Fibroblast of upper back skin (primary cell): ENCODE measurements at places on chromosomes 16 and 17.

GRCh38 chr16:59224401-59224800 is 490.3 kb upstream of the GOT2 start:
- no peak for DNase-seq

DNA sequence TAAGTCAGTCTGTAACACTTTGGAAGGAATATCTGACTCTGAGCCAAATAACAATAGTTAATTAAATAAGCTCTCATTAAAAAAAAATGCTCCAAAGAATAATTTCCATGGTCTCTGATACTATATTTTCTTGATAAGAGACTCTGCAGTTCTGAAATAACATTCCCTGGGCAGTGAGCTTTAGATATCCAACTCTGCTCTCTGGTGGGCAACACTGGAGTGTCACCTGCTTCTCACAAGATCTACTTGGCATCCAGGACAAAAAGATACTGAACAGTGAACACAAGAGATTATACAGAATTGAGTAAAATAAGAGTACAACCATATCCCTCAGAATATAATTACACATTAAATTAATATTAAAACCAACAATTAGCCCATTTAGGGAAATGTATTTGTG is 13.7 kb downstream of the BLMH start:
- DNase-seq, result peak; percentile 9

- DNase-seq, result no peak
Measured at GRCh38 chr16:25270577-25270976, 12.9 kb upstream of the ZKSCAN2 start.

- DNase-seq, result no peak
Measured at GRCh38 chr17:29723278-29724047, 100.8 kb upstream of the CORO6 start.

DNA sequence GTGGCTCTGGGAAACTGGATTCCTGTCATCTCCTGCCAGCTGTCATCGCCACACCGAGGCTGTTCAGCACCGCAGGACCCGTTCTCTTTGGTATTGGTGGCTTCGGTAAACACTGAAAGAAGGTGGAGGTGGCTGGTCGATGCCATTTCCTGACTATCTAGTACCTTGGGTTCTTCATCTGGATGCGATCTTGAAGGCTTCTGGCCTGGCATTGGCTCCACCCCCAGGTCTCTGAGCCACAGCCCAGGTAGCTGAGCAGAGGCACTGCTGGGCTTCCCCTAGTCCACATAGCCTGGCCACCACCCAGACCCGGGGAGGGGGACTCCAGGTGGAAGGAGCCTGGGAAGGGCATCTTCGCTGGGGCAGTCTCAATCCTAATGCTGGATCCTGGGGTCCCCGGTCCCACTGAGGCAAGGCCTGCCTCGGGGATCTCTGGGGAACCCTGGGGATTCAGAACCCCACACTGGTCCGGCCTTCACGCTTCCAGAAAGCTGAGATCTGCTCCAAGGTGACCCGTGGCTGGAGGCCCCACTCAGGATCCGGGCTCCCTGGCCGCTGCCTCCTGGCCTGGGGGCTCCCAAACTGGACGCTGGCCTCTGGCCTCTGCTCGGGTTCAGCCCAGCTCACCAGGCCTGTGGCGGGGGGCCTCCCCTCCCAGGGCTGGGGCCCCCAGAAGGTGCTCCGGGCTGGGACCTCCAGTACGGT is 1.8 kb downstream of the C16orf54 start:
- no peak for DNase-seq

GRCh38 chr16:65327346-65327745 is 205.5 kb upstream of the CDH11 start:
- no peak for DNase-seq

DNA sequence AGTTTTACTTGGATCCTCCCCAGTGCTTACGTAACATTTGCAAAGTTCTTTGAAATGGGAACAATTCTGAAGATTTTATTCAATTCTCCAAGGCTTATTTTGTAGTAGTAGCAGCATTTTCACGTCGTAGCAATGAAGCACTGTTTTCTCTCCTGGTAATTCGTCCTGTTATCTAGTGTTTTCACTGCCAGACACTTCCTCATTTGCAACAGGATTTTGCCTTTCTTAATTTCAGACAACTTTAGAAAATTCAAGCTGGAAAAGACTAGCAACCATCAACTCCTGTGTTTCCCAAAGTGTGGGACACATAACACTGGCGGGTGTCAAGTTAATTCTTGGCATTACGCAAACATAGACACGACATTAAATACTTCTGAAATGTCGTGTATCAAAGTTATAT is 131.6 kb downstream of the CHD9NB start:
- no peak for DNase-seq

DNA sequence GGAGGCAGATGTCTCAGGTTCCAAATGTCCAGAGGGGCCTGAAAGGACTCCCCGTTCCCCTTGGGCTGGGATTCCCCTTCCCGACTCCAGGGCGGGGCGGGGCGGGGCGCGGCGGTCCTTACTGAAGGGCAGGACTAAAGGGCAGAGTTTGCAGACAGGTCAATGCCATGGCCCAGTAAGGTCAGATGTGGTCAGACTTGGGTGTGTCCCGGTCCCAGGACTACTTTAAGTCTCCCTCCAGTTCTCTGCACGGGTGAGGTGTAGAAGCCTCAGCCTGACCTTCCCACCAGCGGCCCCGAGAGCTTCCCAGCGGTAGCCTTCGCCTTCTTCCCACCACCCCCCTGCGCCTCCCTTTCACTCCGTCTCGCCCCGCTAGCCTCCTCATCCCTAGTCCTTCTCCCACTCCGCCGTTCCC is 532 bp downstream of the KDM6B start:
- DNase-seq, result no peak

GRCh38 chr17:59671386-59671785 is 35.8 kb downstream of the PTRH2 start:
- DNase-seq, result no peak

- no peak for DNase-seq
Measured at GRCh38 chr17:80817321-80817845, 174.3 kb upstream of the CHMP6 start.

DNA sequence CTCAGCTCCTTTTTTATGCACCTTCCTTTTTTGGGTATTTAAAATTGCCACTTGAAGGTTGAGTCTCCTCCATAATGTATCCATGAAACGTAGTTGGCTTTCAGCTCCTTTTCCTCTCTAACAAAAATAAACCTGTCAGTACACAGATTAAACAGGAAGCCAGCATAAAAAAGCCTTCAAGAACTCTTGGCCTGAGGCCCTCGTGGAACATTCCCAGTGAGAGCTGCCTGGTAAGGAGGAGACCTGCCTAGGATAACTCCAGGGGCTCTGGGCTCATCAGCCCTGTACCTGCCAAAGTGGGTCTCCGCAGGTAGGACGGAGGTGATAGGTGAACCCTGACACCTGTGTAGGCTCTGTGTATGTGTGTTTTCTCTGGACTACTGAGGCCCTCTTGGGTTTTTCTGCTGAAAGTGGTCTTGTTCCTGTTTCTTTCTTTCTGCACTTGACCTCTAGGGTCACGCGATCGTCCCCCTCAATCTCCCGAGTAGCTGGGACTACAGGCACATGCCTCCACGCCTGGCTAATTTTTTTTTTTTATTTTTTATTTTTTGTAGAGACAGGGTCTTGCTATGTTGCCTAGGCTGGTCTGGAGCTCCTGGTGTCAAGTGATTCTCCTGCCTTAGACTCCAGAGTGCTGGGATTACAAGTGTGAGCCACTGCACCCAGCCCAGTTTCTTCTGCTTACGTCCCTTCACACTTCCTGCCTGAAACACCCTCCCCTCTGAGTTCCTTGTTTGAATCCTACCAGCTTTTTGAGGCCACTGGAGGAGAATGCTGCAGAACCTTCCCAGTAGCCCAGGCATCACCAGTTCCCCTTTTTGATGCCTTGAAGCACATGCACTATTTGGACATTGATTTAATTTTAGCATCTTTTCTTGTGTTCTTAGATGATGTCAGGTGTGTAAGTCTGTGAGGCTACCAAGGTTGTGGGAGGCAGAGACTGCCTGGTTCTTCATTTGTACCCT is 9.8 kb downstream of the PGS1 start:
- DNase-seq, result peak; percentile 32

DNA sequence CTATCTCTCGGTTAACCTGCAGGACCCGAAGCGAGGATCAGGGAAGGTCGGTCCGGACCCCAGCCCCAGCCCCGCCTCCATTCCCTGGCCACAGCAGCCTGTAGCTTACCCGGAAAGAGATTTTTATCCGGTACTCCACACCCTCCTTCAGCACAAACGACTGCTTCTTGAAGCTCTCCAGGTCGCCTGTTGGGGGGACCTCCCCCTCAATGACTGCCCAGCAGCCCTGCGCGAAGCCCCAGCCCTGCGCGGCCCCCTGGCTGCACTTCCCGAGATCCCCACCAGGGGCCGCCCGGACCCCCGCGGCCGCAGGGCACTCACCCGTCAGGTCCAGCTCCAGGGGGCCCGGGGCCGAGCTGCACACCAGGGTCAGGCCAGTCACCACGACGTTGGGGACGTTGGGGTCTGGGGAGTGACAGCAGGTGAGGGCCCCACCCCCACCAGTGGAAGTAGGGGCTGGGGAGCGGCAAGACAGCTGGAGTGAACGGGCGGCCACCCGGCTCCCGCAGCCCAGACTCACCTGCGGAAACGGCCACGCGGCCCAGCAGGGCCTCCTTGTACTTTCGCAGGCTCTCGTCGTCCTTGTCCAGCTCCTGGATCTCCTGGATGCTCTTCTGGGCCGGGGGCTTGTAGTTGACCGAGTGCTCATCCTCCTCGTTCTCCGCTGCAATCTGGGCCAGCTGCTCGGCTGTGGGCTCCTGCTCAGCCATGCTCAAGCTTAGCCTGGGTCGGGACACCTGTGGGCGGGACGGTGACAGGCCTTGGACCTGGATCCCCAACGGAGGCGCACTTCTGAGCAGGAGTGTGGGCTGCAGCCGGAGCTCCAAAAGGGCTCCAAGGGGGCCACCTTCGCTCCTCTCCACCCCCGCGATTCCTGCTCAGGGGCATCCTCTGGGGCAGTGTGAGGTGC is 1.7 kb downstream of the ARHGDIA start:
- peak; percentile 44 for DNase-seq

- no peak for DNase-seq
Measured at GRCh38 chr17:72233986-72234385, 113.2 kb downstream of the SOX9 start.

- no peak for DNase-seq
Measured at GRCh38 chr17:17198281-17198680, 7.9 kb downstream of the PLD6 start.

GRCh38 chr16:30030011-30030685 is 923 bp downstream of the TLCD3B start:
- DNase-seq, result no peak

GRCh38 chr17:76246080-76247066 is 6.1 kb upstream of the RNF157 start:
- peak; percentile 62 for DNase-seq

DNA sequence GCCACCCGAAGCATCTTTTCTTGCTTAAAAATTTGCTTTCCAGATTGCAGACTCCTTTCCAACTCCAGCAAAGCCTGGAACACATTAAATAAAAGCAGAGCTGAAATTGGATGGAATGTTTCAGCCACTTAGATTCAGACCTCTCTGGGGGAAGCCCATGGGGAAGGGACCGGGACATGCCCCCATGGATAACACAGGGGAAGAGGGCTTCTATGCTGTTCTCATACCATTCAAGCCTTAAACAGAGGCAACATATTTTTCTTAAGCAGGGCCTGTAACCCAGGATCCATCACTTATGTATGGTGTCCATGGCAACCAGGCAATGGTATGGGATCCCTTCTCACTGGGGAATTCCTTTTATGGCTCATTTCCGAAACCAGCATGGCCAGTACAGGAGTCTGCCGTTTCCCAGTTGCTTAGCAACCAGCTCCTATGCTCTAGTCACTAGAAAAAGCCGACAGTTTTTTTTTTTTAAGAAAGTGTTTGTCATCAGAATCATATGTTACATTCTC is 62.0 kb upstream of the MARCHF10 start:
- DNase-seq, result peak; percentile 93

DNA sequence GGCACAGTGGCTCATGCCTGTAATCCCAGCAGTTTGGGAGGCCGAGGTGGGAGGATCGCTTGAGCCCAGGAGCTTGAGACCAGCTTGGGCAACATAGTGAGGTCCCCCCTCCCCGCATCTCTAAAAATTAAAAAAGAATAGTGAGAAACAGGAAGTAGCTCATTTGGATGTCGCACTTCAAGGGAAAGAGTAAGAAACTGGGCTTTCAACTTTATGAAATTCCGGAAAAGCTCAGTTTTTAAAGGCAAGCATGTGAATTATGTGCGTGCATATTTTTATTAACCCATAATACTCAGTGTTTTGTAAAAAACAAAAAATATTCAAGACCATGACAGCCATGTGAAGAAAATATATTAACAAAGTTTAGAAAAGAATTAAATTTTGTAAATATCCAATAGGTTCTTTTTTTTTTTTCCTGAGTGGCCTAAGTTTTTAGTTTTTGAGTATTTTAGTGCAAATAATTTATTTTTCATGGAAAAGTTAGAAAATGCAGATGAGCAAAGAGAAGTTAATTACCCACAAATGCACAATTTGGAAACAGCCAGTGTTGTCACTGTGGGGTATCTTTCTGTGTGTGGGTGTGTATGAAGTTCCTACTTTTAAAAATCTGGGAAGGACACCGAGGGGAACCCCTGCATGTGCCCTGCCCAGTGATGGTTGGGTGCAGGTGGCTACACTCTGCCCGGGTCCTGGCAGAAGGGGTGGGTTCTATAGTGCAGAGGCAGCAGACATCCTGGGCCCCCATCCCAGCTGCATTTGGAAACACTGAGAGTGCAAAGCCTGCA is 40.0 kb downstream of the CIBAR2 start:
- DNase-seq, result no peak

GRCh38 chr16:2816751-2817339 is at the start of gene PRSS21:
Gene PRSS21 (plus strand): TSS chr16:2817237. CDS start chr16:2817269, 32 bp downstream.
- DNase-seq, result no peak

GRCh38 chr17:51045621-51046020 is 75.0 kb downstream of the SPAG9 start:
- peak; percentile 19 for DNase-seq

- no peak for DNase-seq
Measured at GRCh38 chr16:79899316-79899715, 298.8 kb upstream of the MAF start.

- DNase-seq, result no peak
Measured at GRCh38 chr17:76986365-76986764, 118.2 kb downstream of the MGAT5B start.

DNA sequence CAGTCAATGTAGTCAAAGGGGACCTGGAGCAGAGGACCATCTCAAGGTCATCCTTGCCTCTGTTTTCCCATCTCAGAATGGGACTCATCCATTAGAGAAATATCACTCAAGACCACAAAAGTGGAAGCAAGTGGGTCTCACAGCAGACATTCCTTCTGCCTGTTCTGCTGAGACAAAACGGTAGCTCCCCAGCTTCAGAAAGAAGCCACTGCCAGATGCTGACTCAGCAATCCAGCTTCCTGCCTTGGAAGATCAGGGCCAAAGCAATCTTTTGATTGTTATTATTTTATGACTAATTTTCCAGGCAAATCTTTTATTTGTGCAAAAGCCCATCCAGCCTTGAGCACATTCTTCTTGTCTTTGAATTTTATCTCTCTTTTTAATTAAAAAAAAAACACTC is 86.8 kb downstream of the CCT6B start:
- no peak for DNase-seq

GRCh38 chr17:58232707-58233156 is 5.7 kb upstream of the LPO start:
- DNase-seq, result peak; percentile 82

GRCh38 chr16:79089735-79090284 is 510.7 kb downstream of the MAF start:
- DNase-seq, result no peak

- DNase-seq, result no peak
Measured at GRCh38 chr16:78405833-78406232, 306.4 kb downstream of the WWOX start.
